ENCODE measurements at places on chromosomes 1 and 21.

DNA sequence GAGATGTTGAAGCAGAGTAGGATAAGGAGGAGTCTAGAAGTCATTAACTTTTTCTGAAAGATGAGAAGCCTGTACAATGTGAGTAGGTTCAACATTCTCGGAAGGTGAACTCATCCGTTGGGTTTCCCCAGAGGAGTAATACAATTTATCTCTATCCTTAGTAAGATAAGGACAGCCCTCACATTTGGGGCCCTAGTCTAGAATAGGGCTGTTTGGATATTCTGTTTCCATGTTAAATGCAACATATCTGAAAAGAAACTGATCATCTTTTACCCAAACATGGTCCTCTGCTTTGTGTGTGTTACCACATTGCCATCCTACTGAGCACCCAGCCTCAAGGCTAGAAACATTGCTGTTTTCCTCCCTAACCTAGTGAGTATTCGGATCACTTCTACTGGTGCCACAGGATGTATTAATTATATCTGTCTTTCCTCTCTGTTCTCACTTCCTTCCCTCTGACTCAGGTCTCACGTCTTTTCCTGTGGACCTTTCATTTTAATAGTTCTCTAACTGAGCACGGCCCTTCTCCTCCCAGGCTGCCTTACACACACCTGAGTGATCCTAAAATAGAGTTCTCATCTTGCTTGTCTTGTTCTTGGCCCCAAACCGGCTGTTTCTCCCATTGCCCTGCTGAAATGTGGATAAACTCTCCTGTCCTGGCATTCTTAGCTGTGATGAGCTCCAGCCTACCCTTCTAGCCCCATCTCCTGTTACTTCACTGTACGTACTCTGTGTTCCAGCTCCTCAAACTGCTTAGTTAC is 91.7 kb downstream of the CDC14A start:
- no peak for DNase-seq

GRCh38 chr1:90761156-90761555 is 44.1 kb upstream of the BARHL2 start:
- DNase-seq = no peak

GRCh38 chr1:29238620-29239002 is 2.3 kb downstream of the PTPRU start:
- DNase-seq = no peak

DNA sequence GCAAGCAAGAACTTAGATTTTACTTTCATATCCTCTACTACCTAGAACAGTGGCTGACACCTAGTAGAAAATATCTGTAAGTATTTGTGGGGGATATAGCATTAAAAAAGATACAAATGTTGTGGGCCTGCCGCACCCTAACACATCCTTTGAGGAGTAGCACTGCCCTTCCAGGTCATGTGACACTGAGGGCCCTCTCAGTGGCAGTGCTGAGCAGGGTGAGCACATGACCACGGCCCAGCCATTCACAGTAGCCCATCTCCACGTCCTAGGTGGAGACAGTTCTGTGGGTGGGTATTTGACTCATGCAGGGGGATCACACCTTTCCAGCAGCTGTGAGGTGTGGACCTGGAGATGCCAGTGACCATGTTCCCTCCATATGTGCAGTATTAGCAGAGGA is 108.9 kb downstream of the OMA1 start:
- DNase-seq = no peak

DNA sequence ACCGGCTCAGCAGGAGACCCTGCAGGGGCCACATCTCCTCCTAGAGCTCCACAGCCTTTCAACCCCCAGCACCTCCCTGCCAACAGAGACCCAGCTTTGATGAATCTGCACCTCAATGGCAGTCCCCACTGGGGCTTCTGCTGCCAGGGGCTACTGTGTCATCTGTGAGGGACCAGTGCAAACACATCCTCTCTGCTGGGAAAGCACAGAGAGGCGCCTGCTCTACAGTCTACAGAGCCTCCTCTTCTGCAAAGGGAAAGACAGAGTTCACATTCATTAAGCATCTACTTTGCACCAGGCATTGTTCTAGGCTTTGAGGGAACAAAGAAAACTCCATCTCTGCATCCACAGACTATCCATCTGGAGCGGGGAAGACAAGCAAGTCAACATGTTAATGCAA is 125.8 kb downstream of the CAPN8 start:
- DNase-seq = no peak

DNA sequence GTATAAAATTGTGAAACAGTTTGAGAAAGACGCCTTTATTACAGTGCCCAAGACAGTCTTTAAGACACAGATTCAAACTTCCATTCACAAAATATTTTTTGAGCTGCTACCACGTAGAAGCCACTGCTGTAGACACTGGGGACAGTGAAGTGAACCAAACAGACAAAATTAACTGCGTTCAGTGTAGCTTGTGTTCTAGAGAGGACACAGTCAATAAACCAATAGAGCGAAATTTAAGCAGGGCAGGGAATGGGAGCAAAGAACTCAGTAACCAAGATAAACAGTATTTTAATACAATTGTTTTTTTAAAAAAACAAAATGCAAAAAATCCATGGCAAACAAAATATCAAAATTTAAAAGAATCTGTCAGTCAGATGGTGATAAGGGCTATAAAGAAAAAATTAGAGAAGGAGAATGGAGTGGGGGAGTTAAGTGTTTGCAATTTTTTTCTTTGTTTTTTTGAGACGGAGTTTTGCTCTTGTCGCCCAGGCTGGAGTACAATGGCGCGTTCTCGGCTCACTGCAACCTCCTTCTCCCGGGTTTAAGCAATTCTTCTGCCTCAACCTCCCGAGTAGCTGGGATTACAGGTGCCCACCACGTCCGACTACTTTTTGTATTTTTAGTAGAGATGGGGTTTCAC is 719 bp upstream of the PARS2 start:
- no peak for DNase-seq

DNA sequence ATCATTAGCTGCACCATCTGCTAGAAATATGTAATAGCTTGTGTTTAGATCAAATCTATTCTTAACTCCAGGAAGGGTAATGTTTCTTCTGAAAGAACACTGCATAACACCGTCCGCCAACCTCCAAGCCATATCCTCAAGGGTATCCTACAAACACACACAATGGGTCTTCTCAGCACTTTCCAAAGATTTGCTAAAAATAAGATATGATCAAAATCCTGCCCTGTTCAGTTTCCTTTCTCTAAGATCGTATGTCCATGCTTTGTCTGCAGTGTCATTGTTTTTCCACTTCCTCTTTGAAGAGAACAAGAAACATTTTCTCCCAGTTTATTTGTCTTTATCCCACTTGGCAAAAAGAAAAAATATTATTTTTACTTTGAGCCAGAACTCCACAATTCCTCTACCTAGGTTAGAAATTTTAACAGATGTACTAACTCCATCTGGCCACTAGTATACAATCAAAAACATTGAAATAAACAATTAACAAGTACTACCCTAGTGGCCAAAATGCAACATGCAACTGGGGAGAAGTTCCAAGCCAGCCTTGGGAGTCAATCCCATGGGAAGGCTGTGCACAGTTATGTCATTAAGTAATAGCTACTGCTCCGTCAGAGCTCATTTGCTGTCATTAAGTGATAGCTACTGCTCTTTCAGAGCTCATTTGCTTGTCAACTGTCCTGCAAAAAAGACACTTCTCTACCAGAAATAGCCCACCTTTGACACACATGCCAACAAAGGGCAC is 37.8 kb downstream of the FRRS1 start:
- no peak for DNase-seq

DNA sequence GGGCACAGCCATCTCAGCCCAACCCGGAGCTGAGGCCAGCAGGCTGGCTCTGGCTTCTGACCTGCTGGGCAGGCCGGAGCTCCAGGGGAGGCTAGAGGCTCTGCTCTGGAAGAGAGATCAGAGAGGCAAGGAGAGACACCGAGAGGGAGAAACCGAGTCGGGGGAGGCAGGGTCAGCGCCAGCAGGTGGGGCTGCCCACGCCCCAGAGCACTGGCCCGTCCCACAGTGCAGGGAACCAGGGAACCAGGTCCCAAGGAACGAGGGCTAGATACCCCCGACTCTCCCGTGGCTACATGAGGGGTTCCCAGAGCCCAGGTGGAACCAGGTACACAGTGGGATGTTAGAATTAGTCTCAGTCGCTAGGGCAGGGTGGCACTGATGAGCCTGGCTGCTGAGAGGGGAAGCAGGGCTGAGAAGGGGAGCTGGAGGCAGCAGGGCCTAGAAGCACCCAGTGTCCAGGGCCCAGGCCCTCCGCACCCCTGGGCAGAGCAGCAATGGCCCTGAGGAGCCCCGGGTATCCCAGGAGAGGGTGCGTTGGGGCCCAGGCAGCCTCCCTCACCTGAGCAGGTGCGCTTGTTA is 2.1 kb downstream of the MASP2 start:
- no peak for DNase-seq

- no peak for DNase-seq
Observed at GRCh38 chr1:55347866-55348265, 132.7 kb upstream of the USP24 start.

DNA sequence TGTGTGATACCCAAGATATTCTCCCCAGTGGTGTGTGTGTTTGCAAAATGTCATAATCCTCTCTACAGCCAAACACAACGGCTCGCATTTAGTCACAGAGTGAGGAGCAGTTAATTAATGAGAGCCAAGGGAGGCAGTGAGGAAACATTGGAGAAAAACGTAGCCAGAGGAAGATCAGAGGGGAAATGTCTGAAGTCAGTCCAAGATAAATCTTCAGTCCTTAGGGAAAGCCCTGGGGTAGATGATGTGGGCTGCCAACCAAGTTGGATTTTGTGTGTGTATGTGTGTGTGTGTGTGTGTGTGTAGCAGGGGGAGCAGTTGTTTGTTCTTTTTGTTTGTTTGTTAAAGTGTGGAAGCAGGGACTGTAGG is 201.0 kb upstream of the PTBP2 start:
- no peak for DNase-seq

- DNase-seq = no peak
Observed at GRCh38 chr21:31660591-31660990, 1.1 kb downstream of the SOD1 start.

- no peak for DNase-seq
Observed at GRCh38 chr1:167501515-167502191, 16.7 kb downstream of the CD247 start.

DNA sequence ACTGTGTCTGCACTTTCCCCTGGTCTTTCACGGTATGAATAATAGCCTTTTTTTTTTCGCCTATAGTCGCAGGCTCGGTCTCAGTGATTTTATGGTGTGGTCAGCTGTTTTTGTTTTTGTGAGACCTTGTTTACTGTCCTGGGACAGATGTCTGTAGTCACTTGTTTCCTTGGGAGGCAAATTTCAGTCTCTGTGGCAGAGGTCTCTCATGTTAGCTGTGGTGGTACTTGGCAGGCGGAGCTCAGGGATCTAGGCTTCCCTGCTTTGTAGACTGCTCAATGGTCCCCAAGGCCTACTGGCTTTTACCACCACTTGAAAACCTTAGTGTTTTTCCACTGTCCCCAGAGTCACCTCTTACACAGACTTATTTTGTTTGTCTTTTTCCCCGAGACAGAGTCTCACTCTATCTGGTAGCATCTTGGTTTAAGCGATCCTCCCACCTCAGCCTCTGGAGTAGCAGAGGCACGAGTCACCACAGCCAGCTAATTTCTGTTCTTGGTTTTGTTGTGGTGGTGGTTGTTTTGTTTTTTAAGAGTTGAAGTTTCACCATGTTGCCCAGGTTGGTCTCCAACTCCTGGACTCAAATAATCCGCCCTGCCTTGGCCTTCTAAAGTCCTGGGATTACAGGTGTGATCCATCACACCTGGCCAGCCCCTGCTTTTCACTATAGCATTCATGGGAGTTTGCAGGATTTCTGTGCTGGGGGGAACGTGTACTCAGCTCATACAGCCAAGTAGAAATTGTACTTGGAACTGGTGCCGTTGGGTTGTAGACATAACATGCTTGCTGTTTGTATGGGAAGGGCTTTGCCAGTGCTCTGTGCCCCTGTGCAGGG is 10.3 kb downstream of the RNU1-2 start:
- no peak for DNase-seq

DNA sequence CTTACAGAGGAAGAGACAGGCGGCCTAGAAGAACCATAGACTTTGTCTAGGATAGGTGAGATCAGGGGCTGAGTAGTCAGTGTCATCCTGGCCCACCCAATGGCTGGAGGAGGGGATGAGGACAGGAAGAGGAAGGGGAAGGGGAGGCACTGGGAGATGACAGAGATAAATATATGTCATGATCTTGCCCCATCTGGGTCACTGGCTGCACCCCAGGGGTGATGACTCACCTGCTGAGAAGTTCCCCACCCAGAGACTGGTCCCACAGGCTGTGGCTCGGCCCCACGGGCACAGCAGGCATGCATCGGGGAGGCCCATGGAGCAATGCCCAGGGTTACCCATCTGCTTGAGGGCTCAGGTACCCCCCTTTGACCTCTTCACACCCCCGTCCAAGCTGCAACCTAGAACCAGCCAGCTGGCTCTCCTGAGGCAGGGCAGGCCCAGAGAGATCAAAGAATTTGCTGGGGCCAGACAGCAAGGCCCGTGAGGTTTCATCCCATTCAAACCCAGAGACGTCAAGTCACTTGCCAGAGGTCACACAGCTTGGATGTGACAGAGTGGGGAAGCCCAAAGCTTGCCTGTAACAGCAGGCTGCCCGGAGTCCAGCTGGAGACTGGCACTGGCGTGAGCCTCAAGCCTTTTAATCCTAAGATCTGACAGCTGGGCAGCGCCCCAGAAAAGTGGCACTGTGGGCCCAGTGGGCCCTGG is 34.7 kb upstream of the CASZ1 start:
- no peak for DNase-seq

GRCh38 chr1:156750711-156751450 is 594 bp downstream of the HDGF start:
- no peak for DNase-seq

DNA sequence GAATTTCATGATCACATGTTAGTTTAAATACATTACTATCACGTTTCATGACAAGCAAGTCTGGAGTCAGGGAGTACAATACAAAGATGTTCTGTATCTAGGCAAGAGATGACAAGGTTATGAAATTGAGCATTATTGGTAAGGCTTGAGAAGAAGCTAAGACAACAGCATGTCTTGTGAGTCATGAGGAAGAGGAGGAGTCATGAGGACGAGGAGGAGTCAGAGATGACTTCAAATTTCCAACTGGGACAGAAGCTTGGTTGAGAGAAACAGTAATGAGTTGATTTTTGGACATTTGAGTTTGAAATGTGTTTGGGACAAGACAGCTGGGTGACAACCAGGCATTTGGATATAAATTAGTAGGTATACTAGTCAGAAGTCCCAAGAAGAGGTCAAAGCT is 4.3 kb upstream of the UBE2U start:
- no peak for DNase-seq

DNA sequence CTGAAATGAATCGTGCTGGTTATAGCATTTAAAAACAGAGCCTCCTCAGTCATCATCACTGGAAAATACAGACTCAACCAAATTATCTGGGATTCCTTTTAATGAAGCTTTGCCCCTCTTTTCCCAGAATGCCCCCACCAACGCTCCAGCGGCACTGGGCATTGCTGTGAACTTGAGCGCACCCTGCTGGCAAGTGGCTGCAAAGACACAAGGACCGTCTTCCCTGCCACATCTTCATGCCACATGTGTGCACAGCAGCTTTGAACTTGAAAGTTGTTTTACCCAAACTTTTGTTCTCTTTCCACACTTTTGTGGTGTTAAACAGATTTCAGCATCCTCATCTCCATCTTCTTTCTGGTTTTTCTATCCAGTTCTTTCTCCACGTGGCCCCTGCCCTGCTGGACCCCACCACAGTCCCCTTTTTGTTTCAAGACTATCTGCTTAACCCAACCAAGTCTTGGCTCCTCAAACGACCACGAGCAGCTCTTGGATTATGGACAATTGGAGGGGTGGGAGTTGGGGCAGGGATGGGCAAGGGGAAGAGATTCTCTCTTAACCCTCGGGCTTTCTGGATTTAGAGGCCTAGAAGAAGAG is 12.8 kb upstream of the LMX1A start:
- no peak for DNase-seq

GRCh38 chr21:43975469-43976098 is 36.5 kb upstream of the TRAPPC10 start:
- peak; percentile 66 for DNase-seq
